ENCODE measurements at places on chromosomes 5 and 9.

- no peak for DNase-seq
Observed at GRCh38 chr9:22033012-22033630, 24.0 kb upstream of the CDKN2B start.

- DNase-seq: peak; percentile 70
Observed at GRCh38 chr9:13805546-13805945, 508.4 kb downstream of the NFIB start.

GRCh38 chr5:161546470-161547301 lies at the start of gene GABRB2:
GABRB2 (minus strand) TSS chr5:161546725; CDS start chr5:161546643, 82 bp downstream.
- peak; percentile 18 for DNase-seq

- DNase-seq: no peak
Observed at GRCh38 chr5:143561219-143561618, 157.7 kb upstream of the NR3C1 start.

- no peak for DNase-seq
Observed at GRCh38 chr9:13613296-13613695, 333.8 kb upstream of the MPDZ start.

- no peak for DNase-seq
Observed at GRCh38 chr9:129885018-129885669, 49.9 kb downstream of the USP20 start.

DNA sequence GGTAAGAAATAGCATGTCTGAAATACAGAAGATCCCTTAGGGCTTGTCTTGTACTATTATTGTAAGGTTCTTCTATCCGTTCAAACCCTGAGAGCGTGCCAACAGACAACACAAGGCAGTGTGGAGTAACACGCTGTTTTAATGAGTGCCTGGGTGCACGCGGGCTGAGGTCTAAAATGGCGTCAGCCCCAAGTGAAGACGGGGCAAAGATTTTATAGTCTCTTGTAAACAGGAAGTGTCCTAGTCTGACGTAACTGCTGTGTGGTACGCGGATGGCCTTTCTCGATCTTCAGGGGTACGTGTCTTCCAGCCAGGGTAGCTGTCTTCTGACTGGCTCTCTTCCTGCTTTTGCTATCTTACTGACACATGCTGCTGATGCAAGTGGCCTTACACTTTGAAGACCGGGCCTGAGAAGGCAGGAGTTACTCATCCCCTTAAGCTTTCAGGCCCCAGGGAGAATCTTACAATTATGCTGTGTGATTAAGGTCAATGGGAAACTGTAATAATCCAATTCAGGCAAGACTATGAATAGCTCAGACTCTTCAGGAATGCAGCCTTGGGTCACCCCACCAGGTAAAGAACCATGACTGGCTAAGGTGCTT lies 1812.0 kb upstream of the CDH9 start:
- no peak for DNase-seq

- no peak for DNase-seq
Observed at GRCh38 chr9:7104625-7105024, 346.9 kb downstream of the KDM4C start.

DNA sequence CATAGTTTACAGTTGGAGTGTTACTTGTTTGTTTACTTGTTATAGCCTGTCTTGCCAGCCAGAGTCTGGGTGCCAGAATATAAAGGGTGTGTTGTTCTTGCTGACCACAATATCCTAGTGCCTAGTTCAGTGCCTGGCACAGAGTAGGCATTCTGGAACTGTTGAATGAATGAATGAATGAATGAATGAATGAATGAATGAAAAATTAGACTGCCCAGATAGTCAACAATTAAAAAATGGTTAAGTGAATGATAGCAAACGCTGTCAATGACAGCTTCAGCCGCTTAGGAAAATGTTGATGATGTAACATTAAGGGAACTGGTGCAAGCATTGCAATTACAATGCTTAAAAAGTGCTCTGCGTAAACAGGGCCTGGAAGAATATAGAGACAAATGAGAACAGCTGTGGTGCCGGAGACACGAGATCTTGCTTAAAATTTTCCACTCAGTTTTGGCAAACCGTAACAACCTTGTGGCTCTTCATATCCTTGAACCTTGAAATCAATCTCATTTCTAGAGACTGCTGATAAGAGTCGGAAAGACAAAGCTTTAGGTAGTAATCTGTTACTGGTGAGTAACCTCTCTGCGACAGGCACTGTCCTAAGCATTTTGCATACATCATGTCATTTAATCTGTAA lies 4.7 kb upstream of the TTLL11 start:
- no peak for DNase-seq

GRCh38 chr5:132829742-132830435 lies 558 bp downstream of the SHROOM1 start:
- DNase-seq: peak; percentile 50

DNA sequence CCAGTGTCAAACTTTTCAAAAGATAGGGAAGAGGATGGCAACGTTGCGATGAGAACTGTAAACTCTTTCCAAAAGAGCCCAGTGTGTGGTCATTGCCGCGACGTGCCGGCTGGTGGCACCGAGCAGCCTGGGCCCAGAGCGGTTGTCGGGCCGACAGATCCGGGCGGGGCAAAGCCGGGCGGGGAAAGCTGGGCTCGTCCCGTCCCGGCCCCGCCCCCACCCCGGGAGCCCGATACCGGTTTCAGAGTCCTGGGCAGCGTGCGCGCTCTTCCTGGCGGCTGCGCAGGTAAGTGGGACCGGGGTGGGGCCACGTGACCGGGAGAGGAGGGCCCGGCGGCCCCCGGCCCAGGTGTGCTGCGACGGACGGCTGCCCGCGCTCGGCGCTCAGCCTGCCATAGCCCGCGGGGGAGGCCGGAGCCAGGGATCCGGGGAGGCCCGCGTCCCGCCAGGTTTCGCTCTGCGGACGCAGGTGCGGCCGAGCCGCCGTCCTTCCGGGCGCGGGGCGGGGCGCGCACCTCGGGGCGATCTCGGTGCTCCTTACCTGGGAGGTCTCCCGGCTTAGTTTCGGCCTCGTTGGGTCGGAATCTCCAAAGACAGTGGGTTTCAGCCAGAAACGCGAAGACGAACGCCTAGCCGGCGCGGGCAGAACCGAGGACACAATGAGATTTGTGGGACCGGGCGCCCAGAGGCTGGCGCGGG lies at the start of gene MARVELD2:
TSS of gene MARVELD2 (plus strand) at position 232 of the 699 bp plus-strand sequence. CDS start 4,270 bp downstream, outside the sequence.
- peak; percentile 28 for DNase-seq

DNA sequence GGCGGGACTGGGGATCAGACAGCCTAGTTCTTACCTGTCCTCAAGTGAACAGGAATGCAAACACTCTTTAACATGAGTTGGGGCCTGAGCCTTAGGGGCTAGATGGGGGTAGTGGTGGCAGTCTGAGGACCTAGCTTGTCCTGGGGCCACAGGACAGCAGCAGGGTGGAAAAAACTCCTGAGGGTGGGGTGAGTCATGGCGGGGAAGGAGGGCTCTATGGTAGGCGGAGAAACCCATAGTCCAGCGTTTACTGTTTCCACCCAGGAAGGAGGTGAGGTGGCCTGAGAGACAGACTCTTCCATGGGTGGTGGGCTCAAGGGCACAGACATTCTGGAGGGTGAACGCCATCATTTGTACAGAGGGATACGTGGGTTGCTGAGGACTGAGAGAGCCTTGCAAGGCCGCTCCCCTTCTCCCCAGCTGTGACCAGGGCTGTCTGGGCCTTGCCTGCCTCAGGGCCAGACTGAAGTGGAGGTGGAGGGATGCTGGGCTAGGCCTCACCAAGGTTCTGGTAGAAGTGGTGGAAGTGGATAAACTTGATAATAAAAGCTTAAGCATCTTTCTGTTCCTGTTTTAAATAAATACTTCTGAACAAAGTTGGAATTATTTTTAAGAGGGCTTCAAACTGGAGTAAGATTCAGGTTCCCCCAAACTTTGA lies 1.1 kb upstream of the TSPAN17 start:
- no peak for DNase-seq

GRCh38 chr9:21429191-21429590 lies 11.0 kb upstream of the IFNA1 start:
- DNase-seq: no peak

DNA sequence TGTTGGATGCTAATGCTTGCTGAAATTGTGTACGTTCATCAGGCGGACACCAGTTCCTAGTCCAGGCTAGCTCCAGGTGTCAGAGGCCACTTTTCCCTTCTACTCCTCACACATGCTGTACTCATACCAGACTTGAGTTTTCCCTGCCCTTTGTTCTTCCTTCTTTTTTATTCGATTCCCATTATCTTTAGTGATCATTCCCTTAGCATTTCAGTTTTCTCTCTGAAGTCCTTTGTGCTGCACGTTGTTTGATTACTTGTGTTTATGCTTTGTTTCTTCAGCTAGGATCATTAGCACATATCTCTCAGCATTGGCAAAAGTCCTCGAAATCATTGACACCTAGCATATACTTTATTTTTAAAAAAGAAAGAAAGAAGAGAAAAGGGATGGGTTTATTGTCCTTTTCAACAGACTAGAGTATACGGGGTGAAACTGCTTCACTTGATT lies 409 bp upstream of the COX7C start:
- no peak for DNase-seq

- no peak for DNase-seq
Observed at GRCh38 chr5:176743868-176744583, 66.3 kb upstream of the UNC5A start.

DNA sequence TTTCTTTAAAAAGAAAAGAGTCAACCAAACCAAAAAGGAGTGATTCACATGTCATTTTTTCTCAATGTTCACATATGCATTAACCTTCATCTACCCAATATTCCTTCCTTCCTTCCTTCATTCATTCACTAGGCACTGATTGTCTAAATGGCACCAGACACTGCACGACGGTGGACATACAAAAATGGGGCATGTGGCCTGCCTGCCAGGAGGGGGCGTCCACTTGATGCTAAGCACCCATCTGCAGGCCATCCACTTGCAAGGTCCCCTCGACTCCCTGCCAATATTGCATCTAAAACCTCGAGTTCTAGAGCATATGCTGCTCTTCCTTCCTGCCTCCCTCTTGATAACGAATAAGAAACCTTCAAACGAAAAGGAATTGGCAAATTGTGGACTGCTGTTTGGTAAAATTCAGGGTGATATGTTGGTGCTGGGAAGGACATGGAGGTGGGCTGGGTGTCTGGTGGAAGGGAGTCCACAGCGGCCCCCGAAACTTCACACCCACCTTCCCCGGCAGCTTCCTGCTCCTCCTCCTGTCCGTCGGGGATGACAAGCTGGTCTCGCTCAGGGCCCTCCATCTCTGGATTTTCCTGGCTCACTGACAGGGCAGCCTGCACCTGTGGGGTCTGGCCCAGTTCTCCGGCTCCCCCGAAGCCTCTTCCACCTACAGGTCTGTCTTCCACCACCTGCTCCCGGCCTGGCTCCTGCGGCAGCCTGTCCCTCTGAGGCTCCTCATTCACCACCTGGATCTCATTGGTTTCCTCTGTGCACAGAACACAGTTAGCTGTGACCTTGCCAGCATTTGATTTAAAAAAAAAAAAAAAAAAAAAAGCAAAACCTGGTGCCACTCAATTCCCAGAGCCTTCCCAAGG lies 64.3 kb downstream of the GOLM1 start:
- peak; percentile 39 for DNase-seq

DNA sequence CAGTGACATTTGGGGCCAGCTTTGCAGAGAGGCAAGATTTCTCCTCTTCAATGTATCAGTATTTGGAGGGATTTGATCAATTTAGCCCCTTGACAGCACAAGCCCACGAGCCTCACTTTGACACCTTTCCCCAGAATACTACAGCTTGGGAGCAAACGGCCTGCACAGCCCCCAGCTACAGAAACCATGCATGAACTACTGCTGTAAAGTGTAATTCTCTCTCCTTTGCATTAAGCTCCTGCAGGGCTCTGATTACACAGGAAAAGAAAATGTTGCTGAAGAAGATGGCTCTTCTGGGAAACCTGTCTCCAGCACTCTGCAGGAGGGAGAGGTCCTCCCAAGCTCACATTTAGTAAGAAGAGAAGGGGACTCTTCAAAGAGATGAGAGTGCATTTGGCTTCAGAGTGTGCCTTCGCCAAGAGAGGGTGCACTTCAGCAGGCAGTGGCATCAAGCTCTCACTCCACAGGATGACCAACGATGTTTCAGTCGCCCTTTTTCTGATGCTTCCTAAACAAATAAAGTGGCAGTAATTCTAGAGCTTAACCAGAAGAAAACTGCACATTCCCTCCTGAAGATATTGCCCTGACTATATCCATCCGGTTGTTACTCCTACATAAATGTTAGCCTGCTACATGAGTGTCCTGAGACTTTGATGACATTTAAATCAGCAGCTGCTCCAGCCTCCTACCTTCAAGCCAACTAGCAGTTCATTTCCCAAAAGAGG lies 272.2 kb downstream of the AUH start:
- DNase-seq: peak; percentile 58

GRCh38 chr9:131237931-131238401 lies 38.3 kb downstream of the FAM78A start:
- peak; percentile 79 for DNase-seq

GRCh38 chr9:1001838-1002237 lies 25.4 kb downstream of the DMRT3 start:
- no peak for DNase-seq

GRCh38 chr9:91348191-91348807 lies 13.4 kb downstream of the AUH start:
- no peak for DNase-seq

DNA sequence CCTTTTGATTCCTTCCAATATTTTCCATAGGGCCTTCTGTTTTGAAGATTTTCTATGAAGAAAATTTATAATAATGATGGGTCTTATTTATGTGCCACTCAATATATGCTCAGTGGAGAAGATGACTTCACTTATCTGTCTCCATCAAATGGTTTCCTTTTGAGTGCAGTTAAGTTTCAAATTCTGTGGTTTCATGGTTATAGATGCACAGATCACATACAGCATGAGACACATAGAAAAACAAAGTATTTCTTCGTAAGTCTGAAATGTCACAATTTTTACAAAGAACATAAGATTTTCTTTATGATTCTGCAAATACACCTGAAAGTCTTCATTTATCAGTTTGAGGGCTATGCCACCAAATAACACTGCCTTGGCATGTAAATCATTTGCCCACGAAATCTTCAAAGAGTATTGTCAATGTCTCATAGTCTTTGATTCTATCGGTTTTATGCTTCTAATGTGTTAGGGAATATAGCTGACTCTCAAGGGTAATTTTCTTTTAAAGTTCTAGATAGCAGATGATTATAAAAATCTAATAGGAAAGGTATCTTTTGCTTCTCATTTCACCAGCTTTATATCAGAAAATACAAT lies 14.1 kb downstream of the CFAP95 start:
- DNase-seq: no peak

- DNase-seq: no peak
Observed at GRCh38 chr9:114671605-114672004, 10.4 kb downstream of the TEX48 start.

GRCh38 chr5:116144103-116144502 lies 59.3 kb downstream of the COMMD10 start:
- DNase-seq: peak; percentile 30

GRCh38 chr5:143921525-143922311 lies 109.8 kb downstream of the HMHB1 start:
- DNase-seq: peak; percentile 97

- DNase-seq: no peak
Observed at GRCh38 chr5:82367930-82368329, 89.8 kb upstream of the RPS23 start.

DNA sequence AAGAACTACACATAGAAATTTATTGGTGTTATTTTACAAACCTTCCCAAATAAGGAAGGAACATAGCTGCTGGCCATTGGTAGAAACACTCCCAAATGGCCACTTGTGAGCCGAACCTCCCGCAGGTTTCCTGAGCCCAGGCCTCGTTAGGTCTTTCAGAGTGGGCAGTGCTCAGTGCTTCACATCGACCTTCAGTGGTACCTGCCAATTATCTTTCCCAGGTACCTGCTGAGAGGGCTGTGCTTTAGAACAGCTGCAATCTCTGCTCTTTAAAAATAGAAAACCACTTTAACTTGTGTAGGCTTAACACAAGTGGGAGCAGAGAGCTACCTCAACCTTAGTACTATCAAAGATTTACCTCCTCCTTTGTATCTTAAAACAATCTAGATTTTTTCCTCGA lies 334.1 kb downstream of the RFX3 start:
- DNase-seq: no peak

- DNase-seq: no peak
Observed at GRCh38 chr5:171365351-171365750, 22.3 kb upstream of the NPM1 start.

Data from fibroblast of skin of right quadriceps (primary cell).